Spleen (tissue), 13 donors: ENCODE measurements at places on chromosomes 4 and X. TPM values are rescaled to one million over a fixed set of nuclear protein-coding genes. Genes with fewer than 3 reads are reported as not detected.

DNA sequence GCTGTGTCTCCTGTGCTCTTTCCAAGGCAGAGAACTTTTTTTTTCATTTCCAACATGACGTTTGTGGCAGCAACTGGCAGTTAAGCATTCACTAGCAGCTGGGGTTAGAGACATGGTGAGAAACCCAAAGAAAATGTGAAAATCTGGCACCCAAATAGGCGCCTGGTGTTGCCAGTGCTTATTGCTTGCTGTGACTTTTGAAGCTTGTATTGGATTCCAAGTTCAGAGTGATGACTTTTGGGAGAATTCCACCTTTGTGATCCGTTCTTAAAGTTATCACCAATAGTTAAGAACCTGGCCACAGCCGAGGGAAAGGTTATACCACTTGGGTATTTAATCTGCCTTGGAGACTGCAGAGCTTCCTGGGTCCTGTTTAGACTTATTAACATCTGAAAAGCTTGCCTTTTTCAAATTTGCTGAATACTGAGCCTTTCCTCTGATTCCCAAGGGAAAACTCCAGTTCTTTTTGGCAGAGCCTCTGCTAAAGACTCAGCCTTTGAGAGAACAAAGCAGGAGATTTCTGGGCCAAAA, 101.0 kb downstream of the OPHN1 start:
- no peak for DNase-seq

GRCh38 chr4:26365537-26366150, 44.8 kb downstream of the RBPJ start:
- DNase-seq: no peak

UCHL1 gene
- 3.5 TPM for polyA plus RNA-seq

DCAF4L1 gene
- 0.15 TPM for polyA plus RNA-seq

GRCh38 chrX:12894074-12895030, 12.1 kb upstream of the TLR8 start:
- peak; percentile 79 for DNase-seq

GRCh38 chr4:54004463-54004862, 59.9 kb downstream of the CHIC2 start:
- DNase-seq: no peak

- no peak for DNase-seq
Measured at GRCh38 chr4:20151436-20151835, 100.3 kb upstream of the SLIT2 start.

GRCh38 chrX:24333371-24333770, 19.5 kb upstream of the SUPT20HL2 start:
- DNase-seq: no peak

- no peak for DNase-seq
Measured at GRCh38 chr4:66569228-66569627, 898.9 kb upstream of the EPHA5 start.

GRCh38 chr4:148060264-148061140, 328.6 kb downstream of the ARHGAP10 start:
- no peak for DNase-seq

DNA sequence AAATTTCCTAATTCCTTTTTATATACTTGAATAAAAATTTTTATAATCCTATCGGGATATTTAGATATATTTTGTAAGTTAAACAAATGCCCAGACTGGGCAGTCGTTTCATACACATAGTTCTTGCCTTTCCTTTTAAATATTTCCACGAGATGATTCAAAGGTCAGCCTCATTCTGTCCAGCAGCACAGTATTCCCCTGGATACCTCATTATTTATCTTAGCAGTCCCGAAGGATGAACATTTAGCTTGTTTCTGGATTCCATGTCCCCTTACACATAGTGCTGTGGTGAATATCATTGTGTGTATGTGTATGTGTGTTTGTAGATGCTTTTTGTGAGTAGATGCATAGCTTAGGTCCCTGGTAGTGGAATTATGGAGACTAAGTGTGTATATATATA, 38.3 kb downstream of the RAPGEF2 start:
- no peak for DNase-seq

GRCh38 chr4:73068491-73069337, 802 bp downstream of the COX18 start:
- no peak for DNase-seq

- peak; percentile 36 for DNase-seq
Measured at GRCh38 chr4:8906668-8906970, 35.0 kb upstream of the HMX1 start.

GRCh38 chr4:138310498-138310897, 68.3 kb upstream of the SLC7A11 start:
- DNase-seq: no peak

DNA sequence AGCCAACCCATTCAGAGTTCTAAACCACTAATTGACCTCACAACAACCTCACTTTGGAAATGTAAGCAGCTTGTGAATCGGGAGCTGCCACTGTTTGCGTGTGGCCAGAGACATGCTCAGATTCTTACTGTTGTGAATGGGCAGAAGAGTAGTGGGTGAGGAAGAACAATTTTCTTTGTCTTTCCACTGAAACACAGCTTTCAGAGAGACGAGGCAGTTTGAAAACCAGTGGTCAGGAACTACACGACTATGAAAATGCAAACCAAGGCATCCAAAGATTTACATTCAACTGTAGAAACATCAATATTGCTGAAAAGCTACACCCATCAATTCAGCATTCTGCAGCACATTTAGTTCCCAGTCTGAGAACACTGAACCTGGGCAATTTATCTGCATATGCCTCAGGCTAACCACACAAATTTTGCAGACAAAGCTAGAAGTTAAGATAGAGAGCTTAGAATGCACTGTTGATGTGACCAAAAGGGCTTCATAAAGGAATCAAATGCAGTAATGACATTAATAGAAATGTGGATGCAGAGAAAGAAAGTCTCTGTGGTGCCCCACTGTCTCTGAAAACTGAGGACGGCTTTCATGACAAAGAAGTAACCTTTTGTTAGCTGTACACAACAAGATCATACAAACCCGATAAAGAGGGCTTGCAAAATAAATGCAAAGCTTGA, 134.3 kb downstream of the APBB2 start:
- DNase-seq: no peak

- no peak for DNase-seq
Measured at GRCh38 chrX:63436865-63437264, 85.7 kb upstream of the SPIN4 start.

- no peak for DNase-seq
Measured at GRCh38 chr4:6771229-6771671, 11.3 kb upstream of the KIAA0232 start.

DNA sequence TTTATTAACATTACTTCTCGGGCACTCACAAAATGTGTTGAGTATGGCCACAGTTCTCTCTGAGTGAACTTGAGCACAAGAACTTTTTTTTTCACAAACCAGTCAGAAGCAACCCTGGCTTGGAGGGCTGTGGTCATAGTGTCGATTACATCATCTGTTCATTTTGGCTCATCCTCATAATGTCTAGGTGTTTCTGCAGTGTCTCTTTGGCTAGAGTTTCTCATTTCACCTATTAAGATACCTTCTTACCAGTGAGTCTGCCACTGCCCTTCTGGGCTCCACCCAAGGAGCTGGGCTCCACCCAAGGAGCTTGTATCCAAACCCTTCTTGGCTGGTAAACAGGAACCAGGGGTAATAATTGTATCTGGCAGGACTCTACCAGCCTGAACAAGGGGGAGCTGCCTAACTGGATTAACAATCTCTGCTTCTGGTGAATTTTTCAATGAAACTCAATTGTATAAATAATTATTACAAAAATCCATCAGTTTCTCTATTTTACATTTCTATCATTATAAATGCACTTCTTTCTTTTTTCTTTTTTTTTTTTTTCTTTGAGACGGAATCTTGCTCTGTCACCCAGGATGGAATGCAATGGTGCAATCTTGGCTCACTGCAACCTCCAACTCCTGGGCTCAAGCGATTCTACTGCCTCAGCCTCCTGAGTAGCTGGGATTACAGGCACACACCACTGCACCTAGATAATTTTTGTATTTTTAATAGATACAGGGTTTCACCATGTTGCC, 667.7 kb upstream of the SLIT2 start:
- no peak for DNase-seq

- DNase-seq: peak; percentile 39
Measured at GRCh38 chr4:2075171-2075986, 16.3 kb downstream of the NAT8L start.

TEX13D gene
- not detected for polyA plus RNA-seq

GRCh38 chr4:77194366-77194765, 37.4 kb downstream of the CCNG2 start:
- no peak for DNase-seq

ENOPH1 gene
- 28.6 TPM for polyA plus RNA-seq

SUPT20HL2 gene
- polyA plus RNA-seq: not detected

- DNase-seq: no peak
Measured at GRCh38 chrX:96004386-96004785, 680.3 kb upstream of the DIAPH2 start.

AWAT2 gene
- polyA plus RNA-seq: not detected

DNA sequence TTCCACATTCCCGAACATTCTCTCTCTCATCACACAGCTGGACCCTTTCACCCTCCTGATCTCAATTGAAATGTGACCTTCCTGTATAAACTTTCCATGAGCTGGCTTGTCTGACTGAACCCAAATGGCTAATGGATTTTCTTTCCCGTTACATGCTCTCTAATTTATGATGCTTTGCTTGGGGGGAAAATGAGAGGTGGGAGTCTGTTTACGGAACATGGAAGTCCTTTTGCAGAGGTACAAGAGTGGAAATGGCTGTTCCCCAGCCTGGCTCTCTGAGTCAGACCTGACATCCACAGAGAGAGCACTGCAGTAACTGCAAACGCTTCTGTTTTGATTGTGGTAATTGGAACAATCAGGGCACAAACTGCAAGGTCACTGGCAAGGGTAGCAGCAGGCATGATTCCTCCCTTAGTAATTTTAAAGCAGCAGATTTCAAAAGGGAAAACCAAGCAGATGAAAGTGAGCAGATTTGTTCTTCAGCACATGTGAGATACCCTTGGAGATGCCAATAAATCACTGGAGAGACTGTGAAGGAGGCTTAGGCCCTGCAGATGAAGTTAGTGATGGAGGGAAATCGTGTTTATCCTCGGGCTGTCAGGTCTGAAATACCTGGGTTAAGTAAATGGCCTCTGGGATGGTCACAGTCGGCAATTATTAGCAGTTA, 83.9 kb downstream of the SNCA start:
- DNase-seq: no peak

- DNase-seq: no peak
Measured at GRCh38 chr4:104531390-104531789, 36.7 kb upstream of the CXXC4 start.

GRCh38 chr4:156829201-156829873, 142.3 kb downstream of the PDGFC start:
- no peak for DNase-seq

- DNase-seq: no peak
Measured at GRCh38 chr4:150002561-150002960, 75.7 kb upstream of the DCLK2 start.

DNA sequence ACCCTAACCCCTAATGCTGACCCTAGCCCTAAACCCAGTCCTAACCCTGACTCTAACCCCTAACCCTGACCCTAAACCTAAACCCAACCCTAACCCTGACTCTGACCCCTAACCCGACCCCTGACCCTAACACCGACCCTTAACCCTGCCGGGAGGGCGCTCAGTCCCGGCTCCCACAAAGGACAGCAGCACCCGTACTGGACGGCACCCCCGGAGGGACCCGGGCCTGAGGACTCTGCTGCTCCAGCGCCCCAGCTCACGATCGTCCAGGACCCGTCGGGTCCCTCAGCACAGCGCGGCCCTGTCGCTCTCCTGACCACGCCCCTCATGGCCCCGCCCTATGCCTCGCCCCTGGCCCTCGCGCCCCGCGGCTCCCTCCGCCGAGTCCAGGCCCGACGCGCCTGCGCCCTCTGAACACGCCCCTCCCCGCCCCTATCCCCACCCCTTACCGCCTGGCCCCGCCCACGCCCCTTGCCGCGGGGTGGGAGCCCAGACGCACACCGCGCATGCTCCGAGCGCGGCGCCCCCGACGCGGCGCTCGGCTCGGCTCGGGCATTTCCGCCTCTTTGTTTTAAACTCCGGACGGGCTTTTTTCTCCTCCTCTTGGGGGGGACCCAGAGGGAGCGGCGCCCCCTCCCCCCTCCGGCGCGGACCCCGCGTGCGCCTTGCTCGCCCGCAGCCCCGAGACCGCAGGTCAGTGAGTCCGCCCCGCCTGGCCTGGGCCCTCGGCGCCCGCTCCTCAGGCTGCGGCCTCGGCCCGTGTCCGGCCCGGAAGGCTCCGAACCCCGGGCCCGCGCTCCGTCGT, at the start of gene PCGF3:
Gene PCGF3, plus strand, starts transcription at position 555 of the 805 bp plus-strand sequence. CDS start 27,849 bp downstream, outside the sequence.
- DNase-seq: peak; percentile 100

DNA sequence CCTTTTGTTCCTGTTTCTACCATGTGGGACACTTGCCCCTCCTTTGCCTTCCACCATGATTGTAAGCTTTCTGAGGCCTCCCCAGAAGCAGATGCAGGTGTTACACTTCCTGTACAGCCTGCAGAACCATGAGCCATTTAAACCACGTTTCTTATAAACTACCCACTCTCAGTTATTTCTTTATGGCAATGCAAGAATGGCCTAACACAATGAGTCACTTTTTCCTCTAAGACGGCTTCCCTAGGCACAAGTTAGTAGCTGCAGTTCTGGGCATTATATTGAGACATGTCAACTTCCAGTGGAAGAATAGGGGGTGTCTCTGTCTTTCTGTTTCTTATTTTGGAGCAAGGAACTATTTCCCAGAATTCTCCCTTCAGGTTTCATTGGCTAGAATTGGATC, 32.9 kb upstream of the DIPK2B start:
- no peak for DNase-seq

GRCh38 chr4:138341739-138342415, 99.7 kb upstream of the SLC7A11 start:
- no peak for DNase-seq

TMEM255A gene
- 2.0 TPM for polyA plus RNA-seq

GRCh38 chrX:147377728-147378127, 534.0 kb upstream of the FMR1 start:
- no peak for DNase-seq

GRCh38 chr4:175470131-175470530, 341.9 kb downstream of the GPM6A start:
- no peak for DNase-seq

SPANXA2 gene
- not detected for polyA plus RNA-seq

DNA sequence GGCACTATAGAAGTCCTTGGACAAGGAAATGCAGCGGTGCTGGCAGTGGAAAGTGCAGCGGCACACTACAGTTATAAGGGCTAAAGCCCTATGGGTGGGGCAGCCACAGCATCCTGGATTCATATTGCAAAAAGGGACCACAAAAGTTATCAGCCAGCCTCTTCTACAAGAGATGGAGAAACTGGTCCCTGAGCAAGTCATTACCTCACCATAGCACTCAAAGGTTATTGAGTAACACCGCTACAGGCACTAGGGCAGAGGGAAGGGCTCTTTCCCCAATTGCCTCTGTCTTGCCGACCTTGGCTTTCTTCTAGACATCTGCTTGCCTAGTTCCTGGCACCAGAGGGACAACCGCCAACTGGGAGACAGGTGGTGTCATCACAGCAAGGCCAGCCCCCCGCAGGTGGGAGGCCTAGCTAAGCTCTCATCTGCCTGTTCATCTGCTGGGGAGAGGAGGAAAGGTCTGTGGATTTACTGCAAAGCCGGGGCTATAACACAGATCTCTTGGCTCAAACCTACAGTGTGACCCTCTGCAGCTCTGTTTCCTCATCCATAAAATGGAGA, 600.0 kb downstream of the BCOR start:
- no peak for DNase-seq

GRCh38 chr4:55330241-55330640, 15.8 kb upstream of the SRD5A3 start:
- no peak for DNase-seq
